Smooth muscle cell of the umbilical artery (primary cell): ENCODE measurements at places on chromosomes 7 and 10. TPM values are rescaled to one million over a fixed set of nuclear protein-coding genes. Genes with fewer than 3 reads are reported as not detected.

Gene HTR5A
- not detected in 2 replicates for total RNA-seq

Gene CAV2
- total RNA-seq = 42.5 and 149 TPM in 2 replicates

Gene MSMB
- not detected in 2 replicates for total RNA-seq

Gene LRRTM3
- under 0.01 and 0.09 TPM in 2 replicates for total RNA-seq

Gene WNT8B
- total RNA-seq = not detected in 2 replicates

Gene SLC4A2
- 92.3 and 104 TPM in 2 replicates for total RNA-seq

Gene COPG2
- 33.3 and 42.7 TPM in 2 replicates for total RNA-seq

Gene POLR2J
- 16.0 and 16.1 TPM in 2 replicates for total RNA-seq

Gene SORBS1
- total RNA-seq = 12.5 and 20.9 TPM in 2 replicates

Gene YAE1
- 30.3 and 32.1 TPM in 2 replicates for total RNA-seq

Gene TMEM225B
- total RNA-seq = 0.89 TPM in 1 of 2 replicates, not detected in the other

Gene FFAR4
- total RNA-seq = not detected in 2 replicates

Gene GDF2
- not detected in 2 replicates for total RNA-seq

Gene XPNPEP1
- 133 and 136 TPM in 2 replicates for total RNA-seq

Gene CHAT
- not detected in 2 replicates for total RNA-seq

Gene DDC
- total RNA-seq = not detected in 2 replicates

Gene HK1
- 106 and 220 TPM in 2 replicates for total RNA-seq

Gene MYL7
- total RNA-seq = not detected in 2 replicates

Gene TMEM270
- total RNA-seq = not detected in 2 replicates

Gene ZNF511
- 14.1 and 16.0 TPM in 2 replicates for total RNA-seq

Gene BCL7B
- 14.8 and 18.6 TPM in 2 replicates for total RNA-seq

Gene OR2A42
- under 0.01 TPM in 1 of 2 replicates, not detected in the other for total RNA-seq

Gene HMX2
- total RNA-seq = not detected in 2 replicates

Gene LEP
- not detected in 2 replicates for total RNA-seq

Gene EPHA1
- total RNA-seq = 0.09 TPM in 1 of 2 replicates, not detected in the other

Gene ATP6V1F
- 106 and 147 TPM in 2 replicates for total RNA-seq

Gene HABP2
- not detected in 2 replicates for total RNA-seq

Gene RPEL1
- 0.09 TPM in 1 of 2 replicates, not detected in the other for total RNA-seq

Gene MKI67
- total RNA-seq = 0.89 and 12.4 TPM in 2 replicates
